ENCODE measurements at places on chromosomes 2 and 18.

DNA sequence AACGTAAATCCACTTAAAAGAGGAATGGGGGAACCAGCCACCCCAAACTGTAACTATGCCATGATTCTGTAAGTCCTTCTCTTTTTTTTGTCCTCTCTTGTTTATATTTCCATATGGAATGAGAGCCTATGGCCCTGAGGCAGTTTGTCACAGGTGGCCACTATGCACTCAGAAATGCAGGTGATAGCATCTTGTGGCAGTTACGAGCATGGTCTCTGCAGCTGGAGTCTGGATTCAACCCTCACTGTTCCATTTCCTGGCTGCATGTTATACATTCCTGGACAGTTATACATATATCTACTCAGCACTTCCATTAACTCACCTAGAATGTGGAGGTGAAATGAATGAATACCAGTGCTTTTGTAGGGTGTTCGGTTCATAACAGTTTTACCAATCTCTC, 291.5 kb upstream of the FANCL start:
- DNase-seq: no peak

GRCh38 chr2:44707945-44708660, 233.4 kb upstream of the SIX3 start:
- DNase-seq: no peak

GRCh38 chr2:11867926-11868325, 121.5 kb downstream of the LPIN1 start:
- no peak for DNase-seq

GRCh38 chr2:24834733-24835395, 41.6 kb downstream of the CENPO start:
- DNase-seq: no peak

GRCh38 chr2:120275617-120276400, 23.2 kb downstream of the RALB start:
- DNase-seq: no peak

- DNase-seq: no peak
Observed at GRCh38 chr2:27935026-27935425, 44.5 kb downstream of the BABAM2 start.

DNA sequence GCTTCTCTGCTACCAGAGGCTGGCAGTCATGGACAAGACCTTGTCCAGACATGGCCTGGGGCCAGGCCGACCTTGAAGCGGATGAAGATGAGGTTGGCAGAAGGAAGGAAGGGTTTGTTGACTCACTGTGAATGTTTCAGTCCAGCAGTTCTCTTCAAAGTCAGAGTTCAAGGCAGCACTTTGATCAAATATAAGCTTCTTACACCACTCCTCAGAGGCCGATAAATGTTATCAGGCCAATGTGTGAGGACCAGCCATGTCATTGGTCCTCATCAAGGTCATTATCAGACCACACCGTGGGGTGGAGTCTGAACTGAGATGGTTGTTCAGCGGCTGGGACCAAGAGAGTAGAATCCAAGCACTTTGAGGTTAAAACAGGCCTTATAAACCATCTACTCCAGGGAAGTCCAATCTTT, 35.5 kb downstream of the QPCT start:
- DNase-seq: no peak

- DNase-seq: no peak
Observed at GRCh38 chr2:174842496-174842895, 78.2 kb upstream of the CHRNA1 start.

- DNase-seq: no peak
Observed at GRCh38 chr2:61151436-61151835, 10.6 kb upstream of the C2orf74 start.

DNA sequence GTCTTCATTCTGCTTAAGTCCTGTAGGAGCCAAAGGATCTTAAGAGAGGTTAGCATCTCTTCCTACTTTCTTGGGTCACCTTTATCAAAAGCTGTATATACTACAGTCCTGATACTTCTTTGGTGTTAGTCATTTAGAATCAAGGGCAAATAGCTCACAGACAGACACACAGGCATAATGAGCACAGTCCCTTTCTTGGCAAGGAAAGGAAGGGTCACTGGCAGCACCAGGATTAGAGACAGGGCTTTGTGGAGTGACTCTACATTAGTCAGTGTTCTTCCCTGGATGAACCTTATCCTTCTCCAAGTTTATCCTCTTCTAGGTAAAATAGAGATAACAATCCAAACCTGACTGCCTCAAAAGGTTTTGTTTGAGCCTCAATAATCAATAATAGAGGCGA, 40.0 kb upstream of the NCKAP5 start:
- DNase-seq: no peak

GRCh38 chr2:146978577-146979555, 866.0 kb upstream of the ACVR2A start:
- no peak for DNase-seq

DNA sequence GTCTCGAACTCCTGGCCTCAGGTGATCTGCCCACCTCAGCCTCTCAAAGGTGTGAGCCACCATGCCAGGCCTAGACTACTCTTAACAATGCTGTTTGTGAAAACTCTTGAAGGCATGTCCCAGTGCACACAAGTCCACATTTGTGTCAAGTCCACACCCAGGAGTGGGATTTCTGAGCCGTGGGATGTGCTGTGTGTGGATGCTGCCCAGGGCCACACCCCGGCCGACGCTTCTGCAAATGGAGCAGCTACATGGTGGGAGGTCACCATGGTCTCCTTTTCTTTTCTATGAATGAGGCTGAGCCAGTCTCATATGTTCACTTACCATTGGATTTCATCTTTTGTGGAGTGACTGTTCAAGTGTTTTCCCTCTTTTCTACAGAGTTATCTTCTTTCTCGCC, 15.8 kb downstream of the SNED1 start:
- DNase-seq: peak; percentile 7

GRCh38 chr2:75261923-75262322, 62.6 kb upstream of the TACR1 start:
- no peak for DNase-seq

- DNase-seq: no peak
Observed at GRCh38 chr2:138121666-138122661, 157.7 kb downstream of the HNMT start.

DNA sequence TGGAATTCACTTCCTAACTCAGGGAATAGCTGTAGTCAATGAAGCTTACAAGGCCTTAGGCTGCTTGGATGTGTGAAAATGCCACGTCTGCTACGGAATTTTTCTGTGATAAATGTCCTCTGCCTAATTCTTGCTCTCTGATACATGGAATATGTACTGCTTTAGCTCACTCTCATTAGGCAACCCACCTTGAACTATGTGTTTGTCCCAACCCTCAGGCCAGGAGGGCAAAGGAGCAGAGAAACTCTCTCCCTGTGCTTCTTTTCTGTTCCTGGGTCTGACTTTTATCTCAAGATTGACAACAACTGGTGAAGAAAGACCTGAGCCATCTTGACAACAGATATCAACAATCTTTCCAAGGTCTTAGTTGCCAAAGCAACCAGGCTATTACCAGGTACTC, 143.9 kb downstream of the GCA start:
- no peak for DNase-seq

DNA sequence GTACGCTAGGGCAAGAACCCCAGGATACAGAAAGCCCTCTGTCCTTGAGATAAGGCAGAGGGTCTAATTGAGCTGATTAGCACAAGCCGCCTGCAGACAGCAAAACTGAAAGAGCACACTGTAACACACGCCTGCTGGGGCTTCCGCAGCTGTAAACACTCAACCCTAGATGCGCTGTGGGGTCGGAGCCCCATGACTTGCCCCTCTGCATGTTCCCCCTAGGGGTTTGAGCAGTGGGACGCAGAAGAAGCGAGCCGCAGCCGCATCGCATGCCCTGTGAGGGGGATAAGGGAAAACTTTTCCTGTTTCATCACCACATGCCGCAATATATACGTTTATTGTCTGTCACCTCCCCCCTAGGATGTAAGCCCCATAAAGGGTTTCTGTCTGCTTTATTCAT, 384.6 kb downstream of the PLCL1 start:
- no peak for DNase-seq

- DNase-seq: no peak
Observed at GRCh38 chr2:222398446-222398885, 25.9 kb upstream of the SGPP2 start.

GRCh38 chr2:101361121-101361520, 26.2 kb downstream of the CREG2 start:
- no peak for DNase-seq

DNA sequence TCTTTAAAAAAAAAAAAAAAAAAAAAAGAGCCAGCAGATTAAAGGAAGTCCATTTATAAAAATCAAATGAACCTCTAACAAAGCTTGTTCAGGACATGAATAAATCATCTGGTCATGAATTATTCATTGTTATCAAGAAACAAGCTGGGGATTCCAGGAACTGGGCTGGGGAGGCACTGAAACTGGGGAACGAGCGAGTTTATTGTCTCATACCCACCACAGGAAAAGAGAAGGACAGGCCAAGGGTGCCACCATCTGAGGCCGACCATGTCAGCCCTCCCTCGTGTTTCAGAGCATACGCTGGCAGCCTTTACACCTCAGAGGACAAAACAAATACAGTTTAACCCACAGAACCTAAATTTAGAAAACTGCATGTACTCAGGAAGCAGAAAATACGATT, 164.2 kb downstream of the VWC2L start:
- no peak for DNase-seq

GRCh38 chr18:62979176-62979575, 263.8 kb downstream of the PHLPP1 start:
- DNase-seq: peak; percentile 55

DNA sequence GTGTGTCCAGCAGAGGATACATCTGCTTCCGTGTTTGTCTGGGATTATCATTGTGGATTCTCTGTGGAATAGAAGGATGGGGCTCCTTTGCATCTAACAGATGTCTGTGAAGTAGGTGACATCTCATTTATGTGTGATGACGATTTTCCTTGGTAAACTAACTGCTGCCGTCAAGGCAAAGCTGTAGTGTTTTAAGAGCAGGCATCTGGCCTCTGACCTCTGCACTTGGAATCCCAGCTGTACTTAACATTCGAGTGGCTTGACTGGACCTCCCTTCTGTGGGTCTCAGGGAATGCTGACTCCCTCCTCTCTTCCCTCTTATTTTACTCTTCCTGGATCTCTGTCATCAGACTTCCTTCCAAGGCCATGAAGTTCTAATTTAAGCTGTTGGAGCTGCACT, 56.4 kb downstream of the DCDC2C start:
- no peak for DNase-seq

DNA sequence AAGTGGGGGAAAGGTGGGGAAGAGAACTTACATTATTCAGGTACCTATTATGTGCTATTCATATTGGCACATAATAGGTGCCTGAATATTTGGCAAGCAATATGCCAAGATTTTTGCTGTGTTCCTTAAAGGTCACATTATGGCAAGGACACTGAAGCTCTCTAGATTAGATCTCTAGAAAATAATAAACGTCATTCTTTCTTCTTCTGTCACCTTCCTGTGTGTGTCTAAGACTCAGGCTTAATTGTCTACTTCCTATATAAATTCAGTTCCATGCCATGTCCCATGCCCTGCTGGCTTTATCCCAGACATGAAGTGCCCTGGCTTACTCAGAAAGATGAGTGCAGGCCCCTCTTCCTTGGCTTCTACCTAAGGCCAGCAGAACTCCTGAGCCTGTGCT, 191.1 kb upstream of the CTAGE1 start:
- DNase-seq: no peak

DNA sequence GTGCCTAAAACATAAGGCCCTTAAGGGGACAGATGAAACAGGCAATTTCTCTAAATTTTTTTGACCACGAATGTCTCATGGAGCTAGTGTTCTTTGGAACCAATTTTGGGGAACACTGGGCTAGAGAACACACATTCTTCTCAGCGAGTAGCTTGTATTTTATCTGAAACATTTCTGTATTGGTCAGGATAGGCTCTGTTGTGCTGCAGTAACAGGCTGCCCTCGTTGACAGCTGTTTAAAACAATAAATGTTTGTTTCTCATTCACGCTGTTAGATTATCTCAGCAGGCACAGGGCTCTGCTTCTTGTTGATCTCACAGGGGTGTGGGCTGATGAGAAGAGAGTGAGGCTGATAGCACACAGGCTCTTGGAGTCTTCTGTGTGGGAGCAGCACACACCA, 105.3 kb downstream of the SH3RF3 start:
- no peak for DNase-seq

GRCh38 chr2:161976295-161976694, 97.7 kb downstream of the DPP4 start:
- DNase-seq: no peak

- no peak for DNase-seq
Observed at GRCh38 chr2:231548752-231549151, 18.5 kb upstream of the NMUR1 start.

- DNase-seq: no peak
Observed at GRCh38 chr2:43020296-43020695, 206.1 kb downstream of the ZFP36L2 start.

- DNase-seq: no peak
Observed at GRCh38 chr18:62420151-62420512, 95.0 kb downstream of the TNFRSF11A start.

DNA sequence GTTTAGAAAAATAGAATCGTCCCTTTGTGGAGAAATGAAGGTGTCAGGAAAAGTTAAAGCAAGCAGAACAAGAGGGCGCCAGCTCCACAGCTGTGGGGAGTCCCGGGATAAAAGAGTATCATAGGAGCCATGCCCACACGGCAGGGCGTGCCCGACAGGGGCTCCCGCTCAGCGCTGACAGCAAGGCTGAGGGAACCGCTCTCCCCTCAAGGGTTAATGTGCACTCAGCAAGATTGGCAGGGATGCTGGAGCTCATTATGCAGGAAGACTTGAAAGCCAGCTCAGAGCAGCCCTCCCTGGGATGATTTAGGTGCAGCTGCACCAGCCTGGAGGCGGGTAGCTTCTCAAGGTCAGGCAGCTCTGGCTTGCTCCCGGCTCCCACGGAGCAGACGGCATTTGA, 500.2 kb downstream of the EIPR1 start:
- no peak for DNase-seq

DNA sequence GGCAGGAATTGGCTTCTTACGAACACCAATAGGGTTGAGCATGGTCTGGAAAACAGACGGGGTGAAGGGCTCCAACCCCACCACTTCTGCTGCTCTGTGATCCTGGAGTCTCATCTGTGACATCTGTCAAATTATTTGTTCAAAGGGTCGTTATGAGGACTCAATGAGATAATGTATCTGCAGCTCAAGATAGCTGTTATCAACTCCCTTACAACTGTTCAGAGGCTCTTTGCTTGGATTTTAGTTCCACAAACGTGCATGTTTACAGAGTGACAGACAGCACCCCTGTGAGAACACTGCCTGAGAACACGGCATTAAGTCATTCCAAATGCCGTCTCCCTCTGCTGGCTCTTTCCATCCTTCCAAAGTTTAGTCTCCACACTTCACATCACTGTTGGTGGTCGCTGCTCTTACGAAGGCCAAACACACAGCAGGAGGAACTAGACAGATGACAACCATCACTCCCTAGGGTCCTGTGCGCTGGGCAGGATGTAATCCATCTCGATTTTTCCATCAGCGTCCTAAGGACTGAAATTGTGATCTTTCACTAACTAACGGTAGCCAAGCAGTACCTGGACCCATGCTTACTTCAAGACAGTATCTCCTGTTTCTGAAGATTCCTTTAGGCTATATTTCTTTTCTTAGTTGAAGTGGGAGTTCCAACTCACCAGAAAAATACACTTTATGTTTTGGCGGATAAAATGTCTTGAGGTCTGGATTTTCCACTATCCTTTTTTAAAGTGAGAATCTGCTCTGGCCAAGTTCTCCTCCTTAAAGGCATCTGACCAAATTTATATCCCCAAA, 220.3 kb downstream of the ANAPC1 start:
- DNase-seq: no peak

- peak; percentile 21 for DNase-seq
Observed at GRCh38 chr2:200862532-200863000, 1.9 kb downstream of the CLK1 start.
